ENCODE measurements at places on chromosomes 13 and 19.

DNA sequence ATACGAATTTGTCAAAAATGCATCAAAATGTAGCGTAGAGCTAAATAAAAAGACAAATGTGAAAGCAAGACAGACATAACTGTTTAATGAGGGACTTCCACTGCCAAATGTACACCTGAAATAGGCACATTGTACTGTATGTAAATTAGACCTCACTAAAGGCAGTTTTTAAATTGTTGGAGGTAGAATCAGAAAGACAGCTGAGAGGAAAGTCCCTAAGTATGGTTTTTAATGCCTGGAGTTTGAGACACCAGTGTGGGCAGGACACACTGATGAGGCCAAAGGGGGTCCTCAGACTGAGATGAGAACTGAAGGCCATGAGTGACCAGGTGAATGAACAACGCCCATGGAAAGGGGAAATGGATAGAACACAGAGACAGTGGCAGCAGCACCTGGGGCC, 22.9 kb downstream of the MED26 start:
- DNase-seq = no peak

DNA sequence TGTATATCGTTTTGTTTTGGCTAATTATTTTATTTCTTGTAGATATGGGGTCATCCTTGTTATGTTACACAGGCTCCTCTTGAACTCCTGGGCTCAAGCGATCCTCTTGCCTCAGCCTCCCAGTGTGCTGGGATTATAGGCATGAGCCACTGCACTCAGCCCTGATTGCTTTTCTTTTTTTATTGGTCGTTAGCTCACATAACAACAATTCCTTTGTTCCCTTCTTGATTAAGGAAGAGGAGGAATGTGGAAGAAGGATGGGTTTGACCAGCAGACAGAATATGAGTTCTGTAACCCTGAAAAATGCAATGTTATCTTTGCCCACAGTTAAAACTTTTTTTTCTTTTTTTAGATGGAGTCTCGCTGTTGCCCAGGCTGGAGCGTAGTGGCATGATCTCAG, 11.4 kb downstream of the BRME1 start:
- no peak for DNase-seq

GRCh38 chr19:15198951-15199660, 1.7 kb downstream of the NOTCH3 start:
- no peak for DNase-seq

GRCh38 chr19:2209408-2209807, 26.7 kb downstream of the PLEKHJ1 start:
- DNase-seq = no peak

GRCh38 chr19:15136234-15136954, 29.2 kb downstream of the SYDE1 start:
- no peak for DNase-seq

GRCh38 chr13:32117001-32117400, 85.4 kb downstream of the FRY start:
- no peak for DNase-seq

DNA sequence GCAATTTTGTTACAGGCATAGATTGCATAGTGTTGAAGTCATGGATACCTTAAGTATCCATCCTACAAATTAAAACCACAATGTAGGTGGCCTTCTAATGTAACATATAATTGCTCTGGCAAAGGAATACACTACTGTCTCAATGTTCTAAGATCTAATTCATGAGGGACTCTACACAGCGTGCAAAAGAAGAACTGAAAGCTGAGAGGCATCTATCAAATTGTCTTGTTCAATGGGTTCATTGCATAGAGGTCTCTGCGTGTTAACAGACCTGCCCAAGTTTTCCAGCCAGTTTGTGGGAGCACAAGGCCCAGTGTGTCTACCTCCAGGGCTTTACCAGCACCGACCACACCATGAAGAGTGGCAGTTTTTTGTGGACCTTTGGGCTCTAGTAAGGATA, 451.4 kb downstream of the ITGBL1 start:
- DNase-seq = no peak

GRCh38 chr13:77817521-77817920, 101.1 kb downstream of the EDNRB start:
- DNase-seq = no peak

DNA sequence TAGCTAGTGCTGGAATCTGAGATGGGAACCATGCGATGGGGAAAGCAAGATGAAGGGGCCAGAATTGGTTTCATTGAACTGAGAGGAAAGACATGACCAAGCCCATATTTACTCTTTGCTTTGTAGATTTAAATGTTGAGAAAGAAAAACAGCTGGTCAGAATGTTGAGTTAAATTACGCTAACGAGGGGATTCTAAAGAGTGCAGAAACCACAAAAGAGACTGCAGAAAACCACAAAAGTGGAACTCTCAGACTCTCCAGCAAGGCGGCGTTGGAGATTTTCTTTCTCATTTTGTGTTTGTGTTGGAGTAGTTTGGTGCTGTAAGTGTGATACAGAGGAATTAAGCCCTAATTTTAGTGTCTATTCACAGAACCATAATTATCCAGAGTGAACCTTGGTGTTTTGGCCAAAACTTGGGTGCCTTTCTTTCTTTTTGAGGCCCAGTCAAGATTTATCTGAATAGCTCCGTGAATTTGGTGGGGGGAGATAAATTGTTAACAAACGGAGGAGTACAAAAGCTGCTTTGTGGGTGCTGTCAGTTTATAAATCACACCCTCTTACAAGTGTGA, 26.3 kb downstream of the SAE1 start:
- DNase-seq = no peak

- no peak for DNase-seq
Measured at GRCh38 chr13:23644126-23644419, 73.9 kb downstream of the TNFRSF19 start.

Measured in activated CD8-positive, alpha-beta memory T cell treated with anti-CD3 and anti-CD28 coated beads for 48 hours (primary cell).